ENCODE measurements at places on chromosomes 16 and 17.

DNA sequence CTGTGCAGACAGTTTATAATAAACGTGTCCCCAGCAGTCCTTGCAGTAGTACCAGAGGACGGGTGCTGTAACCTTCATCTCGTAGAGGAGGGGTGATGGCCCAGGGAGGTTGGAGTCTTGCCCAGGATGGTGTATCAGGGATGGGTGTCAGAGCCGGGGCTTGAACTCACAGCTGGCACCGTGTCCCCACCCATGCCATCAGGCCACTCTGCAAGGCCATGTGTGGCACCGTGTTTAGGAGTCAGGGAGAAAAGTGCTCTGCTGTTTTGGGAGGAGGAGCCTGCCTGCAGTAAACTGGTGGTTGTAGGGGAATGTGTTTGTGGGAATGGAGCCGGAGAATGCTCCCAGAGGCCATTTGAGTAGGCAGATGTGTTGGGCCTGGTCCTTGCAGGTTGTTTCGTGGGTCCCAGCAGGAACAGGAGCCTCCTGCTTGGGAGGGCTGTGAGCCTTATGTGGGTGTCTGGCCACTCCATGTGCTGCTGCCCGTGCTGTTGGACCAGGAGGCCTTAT is 1.7 kb downstream of the ADORA2B start:
- no peak for DNase-seq

GRCh38 chr16:51163366-51163765 is 12.3 kb upstream of the SALL1 start:
- no peak for DNase-seq

GRCh38 chr17:62064029-62064790 is 868 bp downstream of the MED13 start:
- DNase-seq = peak; percentile 28

DNA sequence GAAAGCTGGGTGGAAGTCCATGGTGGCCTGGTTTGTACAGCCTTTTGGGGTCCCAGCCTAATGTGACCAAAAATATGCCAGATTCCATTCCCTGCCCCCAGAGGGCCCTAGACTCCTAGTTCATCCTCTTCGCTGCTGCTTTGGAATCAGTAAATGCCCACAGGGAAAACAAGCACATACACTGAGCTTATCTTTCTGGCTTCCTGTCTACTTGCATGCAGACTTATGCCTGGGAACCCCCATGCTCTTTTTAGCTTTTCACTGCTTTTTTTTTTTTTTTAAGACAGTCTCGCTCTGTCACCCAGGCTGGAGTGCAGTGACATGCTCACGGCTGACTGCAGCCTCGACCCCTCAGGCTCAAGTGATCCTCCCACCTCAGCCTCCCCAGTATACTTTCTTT is 6.2 kb upstream of the CD300LG start:
- DNase-seq = peak; percentile 75

DNA sequence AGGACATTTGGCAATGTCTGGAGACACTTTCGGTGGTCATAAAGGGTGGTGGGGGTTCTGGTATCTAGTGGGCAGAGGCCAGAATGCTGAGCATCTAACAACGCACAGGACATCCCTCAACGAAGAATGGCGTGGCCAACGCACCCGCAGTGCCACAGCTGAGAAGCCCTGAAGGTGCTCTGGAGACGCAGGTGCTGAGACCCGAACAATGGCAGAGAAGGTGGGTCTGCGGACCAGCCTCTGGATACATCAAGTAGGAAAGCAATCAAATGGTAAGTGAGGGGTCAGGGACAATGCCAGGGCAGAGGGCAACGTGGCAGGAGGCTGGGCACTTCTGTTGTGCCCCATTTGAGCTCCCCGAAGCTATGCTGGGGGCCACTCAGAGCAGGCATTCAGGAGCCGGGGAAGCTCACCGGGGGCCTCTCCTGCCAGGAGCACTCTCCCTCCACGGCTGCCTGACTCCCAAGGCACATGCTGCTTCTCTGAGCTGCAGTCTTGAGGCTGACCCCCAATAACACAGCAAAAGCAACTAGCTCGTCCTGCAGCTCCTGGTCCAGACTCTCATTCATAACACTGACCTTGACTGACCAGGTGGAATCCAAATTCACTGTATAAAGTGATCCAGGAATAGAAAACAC is 26.0 kb downstream of the SPHK1 start:
- DNase-seq = no peak

All from HTR-8/SVneo (cell line).